DMS53 (cell line): ENCODE measurements at places on chromosomes 5 and 9.
A peak's percentile ranks its signal among the peaks of the same experiment; 100 is the strongest.

GRCh38 chr5:170476704-170477103, 27.1 kb upstream of the KCNIP1 start:
- DNase-seq: no peak

GRCh38 chr9:16247188-16247875, 623.1 kb downstream of the BNC2 start:
- DNase-seq: no peak

DNA sequence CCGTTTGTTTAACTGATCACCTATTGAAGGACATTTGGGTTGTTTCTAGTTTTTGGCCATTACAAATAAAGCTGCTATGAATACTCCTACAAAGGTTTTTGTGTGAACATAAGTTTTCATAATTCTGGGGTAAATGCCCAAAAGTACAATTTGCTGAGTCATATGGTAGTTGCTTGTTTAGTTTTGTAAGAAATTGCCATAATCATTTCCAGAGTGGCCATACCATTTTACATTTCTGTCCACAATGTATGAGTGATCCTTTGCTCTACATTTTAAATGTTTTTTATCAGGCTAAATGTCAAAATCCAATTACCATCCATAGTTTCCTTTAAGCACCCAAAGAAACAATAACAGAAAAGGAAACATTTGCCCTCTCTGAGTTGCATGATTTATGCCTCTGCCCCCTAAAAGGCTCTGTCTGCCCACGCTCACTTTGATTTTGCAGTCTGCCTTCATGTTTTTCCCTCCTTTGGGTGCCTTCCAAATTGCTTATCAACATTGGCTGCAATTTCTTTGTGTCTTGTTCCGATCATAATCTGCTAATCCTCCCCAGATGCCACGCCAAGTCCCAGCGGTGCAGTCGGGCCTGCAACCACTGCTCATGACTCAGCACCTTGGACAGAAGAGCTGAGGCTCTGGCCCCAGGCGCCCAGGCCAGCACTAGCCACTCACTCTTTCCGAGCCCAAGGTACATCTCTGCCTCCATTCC, 339.2 kb downstream of the PIK3R1 start:
- DNase-seq: no peak

DNA sequence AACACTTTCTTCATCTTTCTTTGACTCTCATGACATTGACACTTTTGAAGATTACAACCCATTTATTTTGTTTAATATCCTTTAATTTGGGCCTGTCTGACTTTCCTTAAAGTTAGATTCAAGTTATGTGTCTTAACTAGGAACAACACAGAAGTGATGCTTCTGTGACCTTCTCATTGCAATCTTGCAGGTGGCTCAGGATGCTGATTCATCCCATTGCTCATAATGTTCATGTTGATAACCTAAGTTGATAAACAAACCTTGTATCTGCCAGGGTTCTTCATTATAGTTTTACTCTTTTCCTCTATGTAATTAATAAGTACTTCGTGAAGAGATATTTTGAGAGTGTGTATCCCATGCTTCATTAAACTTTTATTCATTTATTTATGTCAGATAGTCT, 107.2 kb upstream of the SHB start:
- peak; percentile 49 for DNase-seq

DNA sequence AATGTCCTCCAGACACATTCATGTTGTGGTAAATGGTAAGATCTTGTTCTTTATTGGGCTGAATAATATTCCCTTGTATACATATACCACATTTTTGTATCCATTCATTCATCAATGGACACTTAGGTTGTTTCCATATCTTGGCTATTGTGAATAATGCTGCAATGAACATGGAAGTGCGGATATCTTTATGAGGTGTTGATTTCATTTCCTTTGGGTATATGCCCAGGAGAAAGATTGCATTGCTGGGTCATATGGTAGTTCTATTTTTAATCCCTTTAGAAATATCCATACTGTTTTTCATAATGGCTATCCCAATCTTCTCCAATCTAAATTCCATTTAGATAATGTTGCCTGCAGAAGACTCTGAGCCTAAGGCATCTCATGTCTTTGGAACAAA, 78.0 kb upstream of the TNC start:
- no peak for DNase-seq

- DNase-seq: peak; percentile 52
Measured at GRCh38 chr9:137589441-137590122, 730 bp downstream of the ZMYND19 start.

DNA sequence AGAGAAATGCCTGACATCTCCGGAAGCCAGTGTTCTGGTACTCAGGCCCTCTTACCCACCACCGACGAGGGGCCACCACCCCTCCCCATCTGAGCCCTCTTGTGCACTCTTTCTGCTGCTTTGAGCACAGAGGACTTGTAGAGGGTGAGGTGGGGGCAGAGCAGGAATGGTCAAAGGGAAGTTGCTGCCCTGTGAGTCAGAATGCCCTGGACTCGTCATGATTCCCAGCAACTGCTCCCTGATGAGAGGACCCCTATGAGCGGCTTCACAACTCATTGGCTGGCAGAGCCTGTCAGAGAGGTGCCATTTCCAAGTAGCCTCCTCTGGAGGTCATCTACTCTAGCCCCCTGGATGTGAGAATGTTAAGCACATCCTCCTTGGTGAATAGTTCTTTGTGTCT, 845 bp downstream of the ECSCR start:
- no peak for DNase-seq

DNA sequence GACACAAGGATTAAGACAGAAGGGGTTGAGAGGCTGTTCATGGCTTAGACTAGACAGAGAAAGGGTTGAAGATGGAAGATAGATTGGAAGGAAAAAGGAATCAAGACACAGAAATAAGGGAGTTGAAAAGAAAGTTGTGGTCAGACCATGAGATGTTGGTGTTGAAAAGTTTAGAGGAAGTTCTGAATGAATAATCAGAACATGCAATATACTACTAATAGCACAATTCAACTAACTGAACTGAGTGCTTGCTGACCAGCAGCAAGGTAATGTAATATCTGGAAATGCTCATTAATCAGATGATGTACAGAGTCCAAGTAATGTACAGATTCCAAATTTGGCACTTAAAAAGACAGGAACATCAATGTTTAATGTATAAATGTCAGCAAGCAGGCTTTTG, 10.6 kb upstream of the NNT start:
- no peak for DNase-seq

GRCh38 chr5:147093138-147093537, 141.7 kb upstream of the STK32A start:
- no peak for DNase-seq

DNA sequence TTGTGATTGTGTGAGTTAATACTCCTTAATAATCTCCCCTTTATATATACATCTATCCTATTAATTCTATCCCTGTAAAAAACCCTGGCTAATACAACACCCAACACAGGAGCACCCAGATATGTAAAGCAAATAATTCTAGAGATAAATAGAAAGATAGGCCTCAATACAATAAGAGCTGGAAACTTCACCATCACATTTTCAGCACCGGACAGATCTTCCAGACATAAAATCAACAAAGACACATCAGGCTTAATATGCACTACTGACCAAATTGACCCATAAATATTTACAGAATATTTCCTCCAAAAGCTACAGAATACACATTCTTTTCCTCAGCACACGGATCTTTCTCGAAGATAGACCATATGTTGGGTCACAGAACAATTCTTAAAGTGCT, 71.0 kb upstream of the ST8SIA4 start:
- no peak for DNase-seq

GRCh38 chr5:169626779-169627178, 10.3 kb upstream of the DOCK2 start:
- no peak for DNase-seq

DNA sequence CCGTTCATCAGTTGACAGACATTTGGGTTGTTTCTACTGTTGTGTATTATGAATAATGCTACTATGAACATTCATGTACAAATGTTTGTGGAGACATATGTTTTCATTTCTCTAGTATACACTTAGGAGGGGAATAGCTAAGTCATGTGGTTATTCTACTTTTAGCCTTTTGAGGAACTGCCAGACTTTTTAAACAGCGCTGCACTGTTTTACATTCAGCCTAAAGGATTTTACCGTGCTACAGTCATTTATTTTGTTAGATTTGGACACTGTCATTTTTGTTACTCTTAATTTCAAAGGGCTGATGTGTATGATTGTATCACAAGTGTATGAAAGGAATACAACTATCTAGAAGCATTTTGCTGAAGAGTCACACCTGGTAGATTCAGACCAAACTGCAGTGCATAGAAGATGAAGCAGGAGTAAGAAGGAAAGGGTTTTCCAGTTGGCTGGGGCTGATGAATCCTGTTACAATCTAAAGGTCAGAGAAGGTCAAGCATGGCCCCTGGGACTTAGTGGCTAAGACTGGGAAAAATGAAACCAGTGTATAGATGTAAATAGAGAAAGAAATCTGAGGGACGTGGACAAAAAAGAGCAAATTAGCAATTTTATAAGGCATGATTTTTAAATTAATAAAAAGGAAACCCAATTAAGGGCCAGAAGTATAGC, 509.7 kb downstream of the PSAT1 start:
- DNase-seq: no peak

DNA sequence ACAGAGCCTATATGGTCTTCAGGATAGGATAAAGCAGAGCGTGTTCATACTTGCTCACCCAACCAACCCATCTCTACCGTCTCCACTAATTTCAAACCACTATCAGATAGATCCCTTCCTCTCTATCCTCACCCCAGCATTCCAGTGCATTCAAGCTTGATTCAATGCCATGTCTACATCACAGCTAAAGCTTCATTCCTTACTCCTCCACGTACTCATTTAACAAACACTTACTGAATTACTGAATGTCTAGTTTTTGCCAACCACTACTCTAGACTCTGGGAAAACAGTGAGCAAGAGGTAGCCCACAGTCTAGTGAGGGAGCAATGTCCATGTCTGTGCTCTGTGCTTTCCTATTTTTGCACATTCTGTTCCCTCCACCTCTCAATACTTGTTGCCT, 163.5 kb upstream of the MSX2 start:
- DNase-seq: no peak

GRCh38 chr5:86644843-86645242, 27.1 kb downstream of the COX7C start:
- no peak for DNase-seq

- DNase-seq: no peak
Measured at GRCh38 chr9:68894502-68894901, 119.4 kb downstream of the PRKACG start.

- peak; percentile 44 for DNase-seq
Measured at GRCh38 chr9:83451308-83451707, 86.9 kb downstream of the FRMD3 start.

- no peak for DNase-seq
Measured at GRCh38 chr9:28163619-28164018, 590.3 kb upstream of the C9orf72 start.

GRCh38 chr5:35675392-35675791, 57.7 kb downstream of the SPEF2 start:
- no peak for DNase-seq

DNA sequence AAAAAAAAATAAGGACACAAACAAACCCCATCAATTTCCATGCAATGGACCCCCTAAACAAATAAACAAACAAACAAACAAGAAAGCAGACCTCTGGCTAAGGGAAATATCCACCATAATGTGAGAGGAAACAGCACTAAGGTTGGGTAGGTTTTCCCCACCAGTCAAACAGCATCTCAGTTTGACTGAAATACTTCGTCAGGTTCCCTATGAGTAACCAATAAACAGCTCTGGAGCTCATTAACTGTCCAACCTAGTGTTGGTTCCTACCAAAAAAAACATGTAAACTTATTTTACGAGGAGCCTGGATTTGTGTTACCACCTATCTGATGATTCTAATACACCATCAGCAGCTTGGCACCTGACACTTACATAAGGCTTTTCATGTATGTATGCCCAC, 198.5 kb upstream of the TARS1 start:
- DNase-seq: no peak

DNA sequence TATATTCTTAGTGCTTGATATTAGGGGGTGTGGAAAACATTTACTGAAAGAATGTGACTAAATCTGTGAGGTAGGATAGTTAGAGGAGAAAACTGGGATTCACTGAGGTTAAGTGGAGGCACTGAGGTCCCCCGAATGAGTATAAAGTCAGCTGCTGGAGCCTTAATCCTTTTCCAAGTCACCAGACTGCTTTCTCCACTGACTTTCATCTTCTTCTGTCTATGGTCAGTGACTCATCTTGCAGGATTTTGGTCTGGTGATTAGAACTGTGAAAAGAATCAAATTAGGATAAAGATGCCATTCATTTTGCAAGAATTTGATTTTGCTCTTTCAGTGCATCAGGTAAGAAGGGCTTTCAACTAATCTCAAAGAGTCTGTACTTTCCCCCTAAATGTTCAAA, 89.3 kb upstream of the ALDH1A1 start:
- DNase-seq: no peak

GRCh38 chr5:121968910-121969607, 7.3 kb downstream of the SRFBP1 start:
- DNase-seq: peak; percentile 14

DNA sequence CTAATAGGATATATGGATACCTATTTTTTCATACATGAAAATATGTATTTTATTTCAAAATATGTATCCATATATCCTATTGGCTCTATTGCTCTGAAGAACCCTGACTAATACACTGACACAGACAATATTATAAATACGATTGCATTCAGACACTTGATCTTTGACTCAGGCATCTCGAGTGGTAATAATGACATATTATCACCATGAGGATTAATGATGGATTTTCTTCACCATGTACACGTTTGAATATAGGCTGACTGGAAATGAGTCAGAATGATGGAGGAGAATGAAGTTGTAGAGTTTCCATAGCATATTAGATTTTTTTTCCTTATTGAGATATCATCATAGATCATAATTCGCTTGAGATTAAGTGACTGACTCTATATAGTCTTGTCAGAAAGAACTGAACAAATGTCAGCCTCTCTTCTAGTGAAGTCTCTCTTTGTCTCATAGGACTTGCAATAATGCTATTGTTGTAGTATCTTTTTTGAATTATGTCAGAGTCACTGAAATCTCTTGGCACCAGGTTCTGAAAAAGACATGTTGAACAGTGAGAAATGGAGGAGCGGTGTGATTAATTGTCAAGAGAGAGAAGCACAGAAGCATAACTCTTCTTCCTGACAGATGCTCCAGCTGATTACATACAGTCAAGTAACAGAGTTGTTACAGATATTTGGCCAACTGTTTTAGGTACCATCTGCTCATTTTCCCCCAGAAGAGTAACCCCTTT, 41.4 kb upstream of the SLCO6A1 start:
- no peak for DNase-seq

GRCh38 chr9:17613758-17614157, 34.9 kb downstream of the SH3GL2 start:
- DNase-seq: no peak

DNA sequence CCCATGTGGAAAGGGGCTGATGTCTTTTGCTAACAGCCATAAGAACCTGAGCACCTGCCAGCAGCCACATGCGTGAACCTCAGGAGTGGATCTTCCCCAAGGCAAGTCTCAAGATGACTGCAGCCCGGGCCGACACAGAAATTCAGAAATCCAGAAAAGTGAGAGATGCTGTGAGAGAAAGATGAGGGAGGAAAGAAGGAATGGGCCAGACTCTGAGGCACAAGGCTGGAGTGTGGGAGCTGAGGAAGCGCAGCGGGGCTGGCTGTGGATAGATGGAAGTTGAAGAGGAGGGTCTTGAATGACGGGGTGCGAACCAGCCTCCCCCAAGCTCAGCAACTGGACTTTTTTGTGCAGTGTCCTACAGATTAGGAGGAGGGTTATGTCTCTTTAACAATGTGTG, 337.8 kb downstream of the GADD45G start:
- no peak for DNase-seq

GRCh38 chr5:124279146-124279876, 467.1 kb downstream of the ZNF608 start:
- DNase-seq: no peak
